ENCODE measurements at places on chromosomes 7 and 10.

DNA sequence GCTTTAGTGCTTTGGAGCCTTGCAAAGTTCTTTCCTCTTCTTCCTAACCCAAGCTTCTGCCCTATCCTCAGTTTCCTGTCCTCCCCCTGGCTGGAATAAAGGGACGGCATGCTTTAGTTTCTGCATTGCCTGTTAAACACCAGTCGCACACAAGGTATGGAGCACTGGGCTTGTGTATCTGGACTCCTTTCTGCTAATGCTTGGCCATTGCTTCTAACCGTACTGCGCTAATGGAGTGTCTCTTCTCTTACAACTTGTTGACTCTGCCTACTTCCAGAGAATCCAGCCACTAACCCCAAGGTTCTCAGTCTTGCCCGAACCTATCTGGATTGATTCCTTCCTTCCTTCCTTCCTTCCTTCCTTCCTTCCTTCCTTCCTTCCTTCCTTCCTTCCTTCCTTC, 120.6 kb downstream of the REEP3 start:
- no peak for DNase-seq

DNA sequence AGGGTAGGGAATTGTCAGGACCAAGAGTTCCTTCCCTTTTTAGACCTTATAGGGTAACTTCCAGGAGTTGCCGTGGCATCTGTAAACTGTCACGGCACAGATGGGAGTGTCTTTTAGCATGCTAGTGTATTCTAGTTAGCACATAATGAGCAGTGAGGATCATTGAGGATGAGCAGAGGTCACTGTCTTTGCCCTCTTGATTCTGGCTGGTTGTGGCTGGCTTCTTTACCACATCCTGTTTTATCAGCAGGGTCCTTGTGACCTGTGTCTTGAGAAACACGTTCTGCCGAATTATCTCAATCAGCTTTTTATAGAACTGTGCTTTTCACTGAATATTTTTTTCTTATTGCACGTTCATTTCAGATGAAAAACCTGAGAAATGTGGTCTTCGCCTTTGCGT, 41.5 kb downstream of the MINPP1 start:
- no peak for DNase-seq

- DNase-seq: peak; percentile 16
Measured at GRCh38 chr10:4234661-4235060, 449.7 kb upstream of the KLF6 start.

DNA sequence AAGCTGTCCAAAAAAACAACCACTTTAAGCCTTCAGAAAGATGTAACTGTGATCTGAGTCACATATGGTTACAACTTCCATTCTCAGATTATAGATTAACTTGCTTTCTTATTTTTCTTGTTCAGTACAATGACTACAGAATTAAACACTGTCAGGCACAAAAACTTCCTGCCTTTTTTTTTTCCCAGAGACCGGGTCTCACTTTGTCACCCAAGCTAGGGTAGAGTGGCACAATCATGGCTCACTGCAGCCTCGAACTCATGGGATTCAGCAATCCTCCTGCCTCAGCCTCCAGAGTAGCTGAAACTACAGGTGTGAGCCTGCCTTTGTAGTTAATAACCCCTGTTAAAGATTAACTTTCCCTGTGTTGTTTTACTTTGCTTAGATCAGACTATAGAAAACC, 163.2 kb downstream of the AVL9 start:
- no peak for DNase-seq

GRCh38 chr7:112743811-112744210, 46.4 kb downstream of the TMEM168 start:
- DNase-seq: no peak

Measured in activated CD4-positive, alpha-beta T cell treated with anti-CD3 and anti-CD28 coated beads, Interleukin-2, amount 50 U/mL, for 4 hours (primary cell).